Glomerular endothelial cell (primary cell): ENCODE measurements at places on chromosomes 16 and 17.

DNA sequence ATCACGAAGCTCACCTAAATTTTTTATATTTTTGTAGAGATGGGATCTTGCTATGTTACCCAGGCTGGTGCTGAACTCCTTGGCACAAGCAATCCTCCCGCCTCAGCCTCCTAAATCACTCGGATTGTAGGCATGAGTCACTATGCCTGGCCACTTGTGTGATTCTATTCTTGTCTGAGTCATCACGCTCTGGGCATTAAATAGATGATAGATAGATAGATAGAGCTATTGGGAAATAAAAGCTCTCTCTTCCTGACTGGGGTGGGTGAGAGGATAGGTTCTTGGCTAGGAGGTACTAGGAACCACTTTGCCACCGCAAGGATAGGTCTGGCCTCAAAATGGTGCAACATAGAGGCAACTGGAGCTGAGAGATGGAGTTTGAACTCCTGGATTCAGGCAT, 21.4 kb upstream of the CACNG3 start:
- no peak for DNase-seq

GRCh38 chr17:16923097-16923903, 48.6 kb downstream of the TNFRSF13B start:
- no peak for DNase-seq

- no peak for DNase-seq
Measured at GRCh38 chr17:55264645-55265298, at the start of gene HLF. Gene HLF, plus strand, starts transcription at chr17:55264960. Its CDS starts 525 bp downstream, at chr17:55265485.

DNA sequence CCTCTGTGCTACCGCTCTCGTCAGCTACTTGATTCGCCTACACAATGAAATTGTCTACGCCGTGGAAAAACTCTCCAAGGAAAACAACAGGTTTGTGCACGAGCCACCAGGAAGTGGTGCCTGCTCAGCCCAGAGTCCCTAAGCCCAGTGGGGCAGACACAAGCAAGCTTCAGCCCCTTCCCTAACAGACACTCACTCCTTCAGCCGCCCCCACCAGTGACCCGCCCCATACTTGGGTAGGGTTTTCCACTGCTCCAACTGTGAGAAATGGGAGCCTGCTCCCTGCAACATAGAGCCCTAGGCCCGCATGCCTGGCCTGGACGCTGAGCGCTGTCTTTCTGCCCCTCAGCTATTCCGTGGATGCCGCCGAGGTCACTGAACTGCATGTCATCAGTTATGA, 28.6 kb upstream of the ENDOV start:
- no peak for DNase-seq

DNA sequence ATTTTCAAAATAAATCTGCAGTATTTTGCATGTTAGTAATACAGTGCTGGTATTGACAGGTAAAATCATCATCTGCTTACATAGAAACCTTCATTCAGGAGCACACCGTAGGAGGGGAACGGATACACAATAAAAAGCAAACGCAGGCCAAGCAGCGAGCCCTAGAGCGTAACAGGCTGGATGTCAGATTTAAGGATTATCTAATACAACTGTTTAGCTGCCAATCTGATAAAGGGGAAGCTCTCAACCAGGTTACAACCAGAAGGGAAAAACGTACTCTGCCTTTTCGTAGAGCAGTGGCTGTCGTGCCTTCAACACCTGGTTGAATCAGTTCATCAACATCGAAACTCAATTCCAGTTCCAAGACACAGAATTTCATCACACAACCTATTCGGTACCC, 16.4 kb upstream of the CUEDC1 start:
- no peak for DNase-seq
